Adrenal gland (tissue), 19 donors: ENCODE measurements at places on chromosomes 6 and 20. TPM values are rescaled to one million over a fixed set of nuclear protein-coding genes. Genes with fewer than 3 reads are reported as not detected.

Gene C6orf58
- total RNA-seq: not detected

Gene GPR6
- total RNA-seq: not detected

- DNase-seq: no peak
Observed at GRCh38 chr6:78850621-78851020, 16.7 kb upstream of the IRAK1BP1 start.

GRCh38 chr6:170003451-170004160 is 252.2 kb downstream of the ERMARD start:
- no peak for DNase-seq

GRCh38 chr6:98094696-98095095 is 739.7 kb upstream of the POU3F2 start:
- no peak for DNase-seq

DNA sequence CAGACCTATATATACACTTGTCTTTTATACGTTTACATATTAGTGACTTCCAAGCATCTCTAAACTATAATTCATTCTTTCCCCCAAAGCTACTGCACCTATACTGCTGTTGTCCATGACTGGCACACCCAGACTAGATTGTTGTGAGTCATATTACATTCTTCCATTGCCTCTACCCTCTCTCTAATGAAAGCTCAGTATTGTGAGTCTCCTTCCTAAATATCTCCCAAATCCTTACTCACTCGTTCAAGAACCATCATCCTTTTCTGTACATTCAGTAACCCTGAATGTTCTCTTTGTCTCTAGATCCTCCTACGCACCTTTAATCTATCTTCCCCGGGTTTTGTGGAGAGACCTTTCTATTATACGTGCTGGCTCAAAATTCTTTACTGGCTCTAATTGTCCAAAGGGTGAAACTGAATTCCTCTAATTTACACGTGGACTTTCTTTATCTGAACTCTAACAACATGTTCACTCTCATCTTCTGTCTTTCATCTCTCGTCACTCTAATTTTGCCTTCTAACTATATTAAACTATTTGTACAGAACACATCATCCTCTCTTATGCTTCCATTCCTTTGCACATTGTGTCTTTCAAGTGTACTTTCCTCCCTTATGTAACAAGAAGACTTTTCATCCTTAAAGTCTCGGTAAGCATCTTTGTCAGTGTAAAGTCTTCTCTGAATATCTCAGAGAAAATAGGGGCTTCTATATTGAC is 109.3 kb downstream of the IBTK start:
- no peak for DNase-seq

DNA sequence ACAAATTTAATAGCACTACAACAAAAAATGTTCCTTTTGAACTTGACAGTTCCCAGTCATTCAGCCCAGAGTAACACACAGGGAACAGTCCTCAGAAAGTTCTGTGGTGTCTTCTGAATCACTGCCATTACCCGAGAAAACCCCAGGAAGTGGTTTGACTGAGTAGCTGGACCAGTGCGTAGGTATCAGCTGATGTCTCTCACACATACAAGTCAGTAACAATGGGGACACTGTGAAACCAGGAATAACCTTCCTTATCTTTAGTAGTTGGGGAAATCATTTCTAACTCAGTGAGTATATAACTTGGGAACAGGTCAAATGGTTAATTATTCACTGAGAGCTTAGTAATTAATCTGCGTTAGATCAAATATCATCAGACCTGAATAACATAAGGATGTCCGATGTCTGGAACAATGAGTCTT is 73.1 kb downstream of the HIVEP2 start:
- peak; percentile 30 for DNase-seq

DNA sequence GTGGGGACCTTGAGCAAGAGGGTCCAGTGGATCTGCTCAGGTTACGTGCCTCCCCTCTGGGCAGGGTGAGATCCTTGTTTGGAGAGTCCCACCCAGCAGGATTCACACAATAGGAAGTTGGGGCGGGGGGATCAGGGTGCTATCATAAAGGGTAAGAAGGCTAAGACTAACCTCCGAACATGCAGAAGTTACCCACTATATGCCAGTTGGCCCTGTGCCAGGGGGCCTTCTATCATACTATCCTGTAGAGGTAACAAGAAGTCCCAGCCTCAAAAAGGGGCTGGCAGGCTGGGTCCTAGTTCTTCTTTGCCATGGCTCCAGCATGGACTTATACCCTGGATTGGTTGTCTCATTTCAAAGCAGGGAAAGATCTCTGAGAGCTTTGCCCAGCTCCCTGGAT is 94.1 kb downstream of the CDH26 start:
- DNase-seq: no peak

GRCh38 chr6:79240509-79240908 is 6.0 kb upstream of the HMGN3 start:
- DNase-seq: no peak
